Pancreas (tissue), 10 donors: ENCODE measurements at places on chromosomes 6 and 20. TPM values are rescaled to one million over a fixed set of nuclear protein-coding genes. Genes with fewer than 3 reads are reported as not detected.

The LSM14B gene
- 8.4 TPM for polyA plus RNA-seq

The EYS gene
- 0.14 TPM for polyA plus RNA-seq

The RSPO4 gene
- polyA plus RNA-seq = 0.09 TPM

DNA sequence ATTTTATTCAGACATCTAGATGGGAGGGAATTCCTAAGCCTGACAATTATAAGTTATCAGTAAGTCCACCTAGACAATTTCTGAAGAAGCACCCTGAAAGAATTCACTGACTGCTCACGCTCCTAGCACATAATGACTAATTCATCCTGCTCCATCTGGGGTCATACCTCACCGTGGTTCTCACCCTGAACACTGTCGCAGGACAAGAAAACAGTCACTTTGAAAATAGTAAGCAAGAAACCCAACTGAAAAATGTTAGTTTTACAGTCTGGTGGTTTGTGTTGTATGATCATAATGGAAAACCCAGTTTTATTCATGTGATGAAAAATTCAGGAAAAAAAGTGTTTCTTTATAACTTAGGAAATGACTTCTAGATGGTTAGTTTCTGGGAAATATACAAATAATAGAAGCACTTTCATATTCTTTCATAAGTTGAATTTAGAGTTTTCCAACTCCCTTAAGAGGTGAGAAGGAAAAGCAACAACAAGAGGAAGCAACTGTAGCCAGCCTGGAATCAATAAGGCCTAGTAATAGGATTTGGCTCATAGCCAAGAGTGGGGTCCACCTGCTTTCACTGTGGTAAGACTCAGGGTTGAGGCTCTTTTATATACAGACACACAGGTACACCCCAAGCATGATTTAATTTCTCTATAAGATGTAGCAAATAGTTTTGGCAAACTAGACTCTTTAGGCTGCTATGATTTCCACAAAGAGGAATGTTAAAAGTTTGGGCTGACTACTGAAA lies 94.1 kb downstream of the HIVEP2 start:
- H3K27ac ChIP-seq = no peak overlapping the region
- H3K4me3 ChIP-seq = no peak overlapping the region
- H3K36me3 ChIP-seq = no peaks in the 10 kb centered on the region
- no peaks in the 10 kb centered on the region for H3K27me3 ChIP-seq
- no peak for DNase-seq
- peaks cover 9% of the 10 kb centered on the region for H3K4me1 ChIP-seq

GRCh38 chr6:26475823-26476729 lies 18.3 kb downstream of the BTN2A1 start:
- DNase-seq = no peak
- no peaks in the 10 kb centered on the region for H3K36me3 ChIP-seq
- no peaks in the 10 kb centered on the region for H3K4me1 ChIP-seq
- no peaks in the 10 kb centered on the region for H3K27me3 ChIP-seq
- H3K4me3 ChIP-seq = no peak overlapping the region

DNA sequence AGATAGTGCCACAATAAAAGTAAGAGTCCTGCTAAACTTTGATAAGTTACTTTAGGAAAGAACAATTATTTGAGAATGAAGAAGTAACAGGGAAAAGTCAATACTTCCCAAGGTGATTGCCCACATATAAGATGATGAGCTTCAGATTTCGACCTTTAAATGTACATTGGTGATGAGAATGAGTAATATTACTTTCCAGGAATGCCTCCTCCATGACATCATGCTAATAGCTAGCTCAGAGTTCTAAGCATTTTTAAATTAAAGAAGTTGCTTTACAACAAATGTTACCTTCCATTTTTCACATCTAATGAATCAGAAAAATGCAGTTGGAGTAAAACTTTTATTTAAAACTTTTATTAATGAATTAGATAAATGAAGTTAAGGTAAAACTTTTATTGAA lies 22.5 kb upstream of the OPN5 start:
- no peak overlapping the region for H3K4me3 ChIP-seq
- no peak overlapping the region for H3K27ac ChIP-seq
- H3K27me3 ChIP-seq = no peaks in the 10 kb centered on the region
- no peaks in the 10 kb centered on the region for H3K4me1 ChIP-seq
- H3K36me3 ChIP-seq = no peaks in the 10 kb centered on the region
